ENCODE measurements at places on chromosomes 3 and 15.

DNA sequence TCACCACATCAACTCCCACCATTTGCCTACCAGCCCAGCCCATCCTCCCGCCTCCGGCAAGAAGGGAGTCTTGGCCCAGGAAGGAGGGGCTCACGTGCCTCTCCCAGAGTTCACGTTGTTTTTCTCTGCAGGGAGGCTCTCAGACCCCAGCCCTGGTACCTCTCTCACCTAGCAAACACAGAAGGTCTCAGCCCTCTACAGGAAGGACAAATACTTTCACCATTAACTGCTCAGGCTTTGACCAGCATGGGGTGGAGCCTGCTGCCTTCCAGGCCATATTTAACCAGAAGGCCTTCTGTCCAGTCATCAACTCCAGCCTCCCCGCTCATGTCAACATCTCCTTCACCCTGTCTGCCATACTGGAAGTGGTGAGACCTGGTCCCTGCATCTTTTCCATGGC lies 19.0 kb upstream of the HTR3E start:
- DNase-seq = no peak

- DNase-seq = peak; percentile 83
Measured at GRCh38 chr3:39267631-39268548, 11.9 kb downstream of the CX3CR1 start.

DNA sequence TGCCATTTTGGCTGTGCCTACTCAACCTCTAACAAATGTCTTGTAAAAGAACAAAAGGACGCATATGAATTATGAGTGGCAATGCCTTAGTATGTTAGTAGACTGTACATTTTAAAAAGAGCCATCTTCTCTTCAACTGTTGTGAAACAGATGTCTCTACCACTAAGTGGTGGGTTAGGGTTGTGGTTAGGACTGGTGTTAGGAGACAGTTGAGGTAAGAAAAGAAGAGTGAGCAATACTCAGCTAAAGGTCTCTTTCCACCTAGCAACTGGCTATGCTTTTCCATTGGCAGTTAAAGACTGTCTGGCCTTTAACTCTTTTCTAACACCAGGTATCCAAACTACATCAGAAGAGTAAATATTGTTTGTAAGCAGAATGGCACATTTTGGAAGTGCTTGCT lies 221.7 kb upstream of the TBC1D5 start:
- no peak for DNase-seq

DNA sequence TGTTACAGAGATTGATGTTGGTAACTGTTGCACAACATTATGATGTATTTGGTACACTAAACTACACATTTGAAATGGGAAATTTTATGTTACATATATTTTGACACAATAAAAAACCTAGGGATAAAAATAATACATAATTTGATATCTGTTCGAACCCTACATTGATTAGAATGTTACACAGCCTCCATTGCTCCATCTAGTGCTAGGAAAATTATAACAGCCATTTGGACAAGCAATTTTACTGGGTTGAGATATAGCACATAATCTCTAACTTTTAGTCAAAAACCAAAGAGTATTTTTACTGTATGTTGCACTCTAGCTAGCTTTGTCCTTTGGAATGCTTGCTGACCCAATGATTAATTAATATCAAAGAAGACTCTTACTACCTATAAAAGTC lies 108.1 kb downstream of the LSAMP start:
- no peak for DNase-seq

DNA sequence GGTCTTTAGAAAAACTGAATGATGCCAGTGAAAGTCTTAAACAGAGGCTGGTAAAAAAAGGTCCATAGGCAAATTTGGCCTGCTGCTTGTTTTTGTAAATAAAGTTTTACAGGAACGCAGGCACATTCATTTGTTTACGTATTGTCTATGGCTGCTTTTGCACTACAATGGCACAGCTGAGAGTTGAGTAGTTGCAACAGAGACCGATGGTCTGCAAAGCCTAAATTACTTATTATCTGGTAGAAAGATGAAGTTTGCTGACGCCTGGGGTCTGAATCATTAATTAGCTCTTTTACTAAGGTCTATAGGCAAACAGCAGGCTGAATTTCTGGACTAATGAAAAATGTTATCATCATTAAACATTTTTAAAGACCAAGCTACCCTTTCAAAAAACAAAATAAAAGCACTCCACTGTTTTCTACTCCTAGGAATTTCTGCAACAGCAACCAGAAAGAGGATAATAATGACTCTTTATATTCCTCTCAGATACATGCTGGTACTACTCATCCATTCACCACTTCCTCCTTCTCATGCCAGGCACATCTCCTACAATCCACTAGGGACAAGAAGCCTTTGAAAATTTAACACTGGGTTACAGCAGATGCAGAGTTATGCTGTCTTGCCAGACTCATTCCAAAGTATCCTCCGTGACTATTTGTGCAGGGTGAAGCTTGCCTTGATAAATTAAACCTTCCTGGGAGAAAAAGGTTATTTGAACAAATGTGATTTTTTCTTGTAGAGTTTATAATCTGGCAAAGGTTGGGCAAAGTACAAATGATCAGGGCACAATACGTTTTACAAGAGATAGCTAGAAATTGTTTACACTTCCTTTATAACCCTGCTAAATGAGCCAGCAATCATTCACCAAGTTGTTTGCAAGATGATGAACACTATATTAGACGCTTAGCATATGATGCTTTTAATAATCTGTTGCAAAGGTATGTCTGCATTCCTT lies 6.0 kb downstream of the GATM start:
- DNase-seq = no peak

DNA sequence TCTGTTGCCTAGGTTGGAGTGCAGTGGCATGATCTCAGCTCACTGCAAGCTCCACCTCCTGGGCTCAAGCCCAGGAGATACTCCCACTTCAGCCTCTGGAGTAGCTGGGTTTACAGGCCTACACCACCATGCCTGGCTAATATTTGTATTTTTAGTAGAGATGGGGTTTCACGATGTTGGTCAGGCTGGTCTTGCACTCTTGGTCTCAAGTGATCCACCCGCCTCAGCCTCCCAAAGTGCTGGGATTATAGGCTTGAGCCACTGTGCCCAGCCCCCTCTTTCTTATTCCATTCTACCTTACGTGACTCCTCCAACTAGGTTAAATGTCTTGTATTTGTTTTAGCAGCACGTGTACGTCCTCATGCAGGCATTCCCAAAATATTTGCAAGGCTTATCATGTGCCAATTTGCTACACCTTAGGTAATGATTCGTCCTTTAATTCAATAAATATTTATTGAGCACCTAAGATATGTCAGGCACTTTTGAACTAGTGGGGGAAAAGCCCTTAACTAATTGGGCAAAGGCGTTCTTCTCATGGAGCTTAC lies 14.9 kb upstream of the MAGI1 start:
- no peak for DNase-seq

GRCh38 chr3:87044409-87044808 lies 53.5 kb upstream of the VGLL3 start:
- no peak for DNase-seq

GRCh38 chr3:161107311-161107710 lies 2.2 kb upstream of the B3GALNT1 start:
- DNase-seq = no peak

GRCh38 chr15:62850791-62851291 lies 191.7 kb upstream of the TPM1 start:
- DNase-seq = no peak

- DNase-seq = no peak
Measured at GRCh38 chr3:135916310-135916709, 49.2 kb upstream of the PPP2R3A start.

DNA sequence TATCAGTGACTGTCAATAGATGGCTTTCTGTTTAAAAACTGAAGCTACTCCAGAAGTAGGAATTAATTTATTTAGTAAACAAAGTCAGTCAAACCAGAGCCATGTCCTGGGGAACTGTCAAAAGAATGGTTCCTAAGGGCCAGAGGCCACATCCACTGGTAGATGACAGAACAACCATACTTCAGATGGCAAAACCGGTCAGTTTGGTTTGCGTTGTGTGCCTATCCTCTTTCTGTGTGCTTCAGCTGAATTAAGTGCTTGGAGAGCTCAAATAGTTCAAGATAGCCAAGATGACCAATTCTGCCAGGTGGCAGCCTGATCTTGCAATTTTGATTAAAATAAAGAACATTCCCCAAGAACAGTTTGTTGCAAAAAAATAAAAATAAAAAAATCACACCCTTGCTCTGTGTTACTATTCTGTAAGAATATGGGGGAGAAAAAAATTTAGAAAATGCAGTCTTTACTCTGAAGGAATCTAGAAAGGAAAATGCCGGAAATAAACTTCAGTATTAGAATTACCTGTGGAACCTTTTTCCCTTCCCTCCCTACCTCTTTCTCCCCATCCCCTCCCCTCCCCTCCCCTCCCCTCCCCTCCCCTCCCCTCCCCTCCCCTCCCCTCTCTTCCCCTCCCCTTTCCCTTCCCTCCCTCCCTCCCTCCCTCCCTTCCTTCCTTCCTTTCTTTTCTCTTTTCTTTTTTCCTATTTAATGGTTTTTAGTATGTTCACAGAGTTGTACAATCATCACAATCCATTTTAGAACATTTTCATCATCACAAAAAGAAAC lies 2.5 kb downstream of the MAP3K13 start:
- DNase-seq = no peak

GRCh38 chr3:123376451-123377242 lies 72.2 kb downstream of the ADCY5 start:
- no peak for DNase-seq

- no peak for DNase-seq
Measured at GRCh38 chr15:52021892-52022540, 3.0 kb downstream of the MAPK6 start.

GRCh38 chr15:53328341-53328740 lies 431.1 kb downstream of the WDR72 start:
- no peak for DNase-seq

- DNase-seq = no peak
Measured at GRCh38 chr3:194688946-194689345, 3.3 kb downstream of the FAM43A start.

GRCh38 chr3:39192490-39193092 lies at the start of gene XIRP1:
XIRP1 (minus strand) TSS chr3:39192595; CDS start chr3:39189445, 3,150 bp downstream.
- DNase-seq = no peak

- no peak for DNase-seq
Measured at GRCh38 chr3:58496206-58496857, 4.4 kb downstream of the KCTD6 start.
